SW 1271 (cell line): ENCODE measurements at places on chromosomes 16 and 17.
A peak's percentile ranks its signal among the peaks of the same experiment; 100 is the strongest.

DNA sequence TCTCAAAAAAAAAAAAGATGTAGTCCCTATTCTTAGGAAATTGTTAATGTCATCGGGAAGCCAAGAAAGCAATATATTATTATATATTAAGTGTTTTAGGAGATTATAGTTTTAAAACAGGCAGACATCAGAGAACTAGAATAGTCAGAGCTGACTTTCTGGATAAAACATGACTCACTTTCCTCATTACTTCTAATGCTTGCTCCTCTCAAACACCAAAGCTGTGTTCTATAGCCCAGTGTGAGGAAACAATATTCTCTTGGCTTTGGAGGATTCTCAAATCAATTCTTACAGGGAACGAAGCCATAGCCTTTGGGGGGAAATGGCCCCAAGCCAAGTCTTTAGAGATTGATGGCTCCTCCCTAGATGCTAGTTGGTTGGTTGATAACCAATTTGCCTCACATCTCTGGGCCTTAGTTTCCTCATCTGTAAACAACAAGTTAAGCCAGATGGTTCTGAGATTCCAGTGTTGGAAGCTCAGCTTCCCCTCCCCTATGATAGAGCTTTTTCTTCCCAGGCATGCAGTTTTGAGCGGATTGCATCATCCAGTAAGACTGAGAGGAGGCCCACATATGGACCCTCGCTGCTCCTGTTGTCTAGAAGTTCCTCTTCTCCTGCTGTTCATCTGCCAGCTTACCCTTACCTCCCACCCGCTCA is 12.4 kb downstream of the NMT1 start:
- no peak for DNase-seq

- no peak for DNase-seq
These were observed 848 bp upstream of the KRT19 start for GRCh38 chr17:41528959-41529353.

DNA sequence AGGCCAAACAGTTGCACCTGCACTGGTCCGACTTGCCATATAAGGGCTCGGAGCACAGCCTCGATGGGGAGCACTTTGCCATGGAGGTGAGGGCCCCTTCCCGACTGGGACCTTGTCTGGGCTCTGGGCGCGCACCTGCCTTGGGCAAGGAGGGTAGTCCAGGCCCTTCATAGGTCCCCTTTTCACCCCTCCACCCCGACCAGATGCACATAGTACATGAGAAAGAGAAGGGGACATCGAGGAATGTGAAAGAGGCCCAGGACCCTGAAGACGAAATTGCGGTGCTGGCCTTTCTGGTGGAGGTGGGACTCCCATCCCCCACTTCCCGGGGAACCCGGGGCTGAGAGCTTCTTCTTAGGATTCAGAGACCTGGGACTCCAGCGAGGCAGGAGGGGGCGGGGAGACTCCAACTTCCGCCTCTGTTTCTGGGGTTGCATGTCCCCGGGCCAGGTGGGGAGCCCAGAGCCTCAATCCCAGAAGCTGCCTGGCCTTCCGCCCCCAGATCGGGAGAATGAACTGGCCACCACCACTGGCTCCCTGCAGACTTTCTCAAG is 7.8 kb downstream of the CA4 start:
- no peak for DNase-seq

GRCh38 chr16:2686912-2687507 is 4.7 kb downstream of the KCTD5 start:
- DNase-seq = no peak

- no peak for DNase-seq
These were observed 360.6 kb upstream of the XYLT1 start for GRCh38 chr16:17831330-17831729.

- DNase-seq = no peak
These were observed 10.8 kb downstream of the TBKBP1 start for GRCh38 chr17:47704736-47705135.

- no peak for DNase-seq
These were observed 97.6 kb upstream of the FAM20A start for GRCh38 chr17:68698746-68699145.

DNA sequence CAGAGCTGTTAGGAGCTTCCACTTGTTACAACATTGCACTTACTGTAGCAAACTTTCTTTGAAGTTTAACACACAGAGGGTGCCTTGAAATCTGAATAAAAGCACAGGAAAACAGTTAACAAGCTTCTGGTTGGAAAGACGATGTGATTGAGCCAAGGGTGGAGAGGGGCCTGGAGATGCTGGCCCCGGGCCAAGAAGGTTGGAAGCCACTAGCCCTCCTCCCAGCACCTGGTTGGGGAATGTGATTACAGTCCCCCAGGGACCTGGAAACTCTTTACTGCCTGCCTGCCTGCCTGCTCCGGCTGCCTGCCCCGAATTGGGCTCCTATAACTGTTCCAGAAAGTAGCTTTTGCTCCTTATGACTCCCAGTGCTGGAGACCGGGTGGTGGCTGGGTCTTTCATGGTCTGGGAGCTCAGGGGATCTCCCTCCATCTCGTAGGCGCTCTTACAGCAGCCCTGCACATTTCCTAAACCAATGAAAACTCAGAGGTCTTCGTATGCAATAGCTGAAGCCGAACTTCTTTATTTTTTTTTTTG is 48.0 kb upstream of the ZFHX3 start:
- DNase-seq = no peak

DNA sequence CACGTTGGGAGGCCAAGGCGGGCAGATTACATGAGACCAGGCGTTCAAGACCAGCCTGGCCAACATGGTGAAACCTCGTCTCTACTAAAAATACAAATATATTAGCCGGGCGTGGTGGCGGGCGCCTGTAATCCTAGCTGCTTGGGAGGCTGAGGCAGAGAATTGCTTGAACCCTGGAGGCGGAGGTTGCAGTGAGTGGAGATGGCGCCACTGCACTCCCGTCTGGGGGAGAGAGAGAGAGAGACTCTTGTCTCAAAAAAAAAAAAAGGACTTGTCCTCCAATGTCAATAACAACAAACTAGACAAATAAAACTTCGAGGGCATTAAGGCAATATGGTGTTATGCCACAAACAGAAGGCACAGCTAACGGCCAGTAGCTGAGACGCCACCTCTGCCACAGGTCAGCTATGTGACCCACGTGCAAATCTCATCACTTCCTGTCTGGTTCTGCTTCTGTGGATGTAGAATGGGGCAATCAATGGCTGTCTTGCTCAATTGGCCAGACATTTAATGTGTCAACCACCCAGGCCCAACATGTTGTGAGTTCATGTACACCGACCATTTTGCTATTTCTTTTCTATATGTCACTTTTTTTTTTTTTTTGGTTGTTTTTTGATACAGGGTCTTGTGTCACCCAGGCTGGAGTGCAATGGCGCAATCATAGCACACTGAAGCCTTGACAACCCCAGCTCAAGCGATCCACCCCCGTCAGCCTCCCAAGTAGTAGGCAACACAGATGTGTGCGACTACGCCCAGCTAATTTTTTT is 834 bp upstream of the TXNDC11 start:
- peak; percentile 39 for DNase-seq

GRCh38 chr16:68046106-68046505 is 23.0 kb downstream of the DUS2 start:
- no peak for DNase-seq

DNA sequence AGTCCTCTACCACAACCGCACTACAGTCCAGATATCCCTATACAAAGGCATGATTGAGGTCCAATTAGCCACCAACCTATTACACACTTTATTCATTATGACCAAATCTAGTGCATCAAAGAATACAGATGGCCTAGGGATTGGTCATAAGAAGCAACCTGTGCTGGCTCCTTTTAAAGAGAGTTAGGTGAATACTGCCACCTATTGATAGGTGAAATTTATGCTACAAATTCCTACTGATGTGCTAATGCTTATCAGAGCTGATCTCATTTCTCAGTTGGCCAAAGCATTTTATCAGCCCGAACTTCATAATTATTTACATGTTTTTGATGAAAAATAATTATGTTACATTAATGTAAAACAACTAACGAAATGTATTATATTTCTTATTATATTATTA is 166.3 kb downstream of the ANKFN1 start:
- DNase-seq = peak; percentile 58

- DNase-seq = peak; percentile 42
These were observed 17.5 kb downstream of the COG7 start for GRCh38 chr16:23435500-23435899.

DNA sequence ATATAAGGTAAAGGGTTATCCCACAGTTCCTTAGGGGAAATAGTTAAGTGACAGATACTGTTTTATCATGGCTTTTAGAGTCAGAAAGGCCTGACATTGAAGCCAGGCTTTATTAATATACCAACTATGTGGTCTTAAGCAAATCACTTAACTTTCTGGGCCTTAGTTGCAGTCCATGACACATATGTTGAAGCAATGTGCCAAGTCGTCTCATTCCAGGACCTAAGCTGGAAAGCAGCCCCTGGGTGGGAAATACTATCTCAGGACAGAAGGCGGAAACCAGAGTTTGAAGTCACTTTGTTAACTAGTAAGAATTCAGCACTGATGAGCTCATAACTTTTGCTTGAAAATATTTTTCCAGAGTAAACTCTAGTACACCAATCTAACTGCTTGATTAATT is 80.0 kb downstream of the USP32 start:
- DNase-seq = no peak

- no peak for DNase-seq
These were observed 292.0 kb upstream of the CDH11 start for GRCh38 chr16:65413861-65414260.

DNA sequence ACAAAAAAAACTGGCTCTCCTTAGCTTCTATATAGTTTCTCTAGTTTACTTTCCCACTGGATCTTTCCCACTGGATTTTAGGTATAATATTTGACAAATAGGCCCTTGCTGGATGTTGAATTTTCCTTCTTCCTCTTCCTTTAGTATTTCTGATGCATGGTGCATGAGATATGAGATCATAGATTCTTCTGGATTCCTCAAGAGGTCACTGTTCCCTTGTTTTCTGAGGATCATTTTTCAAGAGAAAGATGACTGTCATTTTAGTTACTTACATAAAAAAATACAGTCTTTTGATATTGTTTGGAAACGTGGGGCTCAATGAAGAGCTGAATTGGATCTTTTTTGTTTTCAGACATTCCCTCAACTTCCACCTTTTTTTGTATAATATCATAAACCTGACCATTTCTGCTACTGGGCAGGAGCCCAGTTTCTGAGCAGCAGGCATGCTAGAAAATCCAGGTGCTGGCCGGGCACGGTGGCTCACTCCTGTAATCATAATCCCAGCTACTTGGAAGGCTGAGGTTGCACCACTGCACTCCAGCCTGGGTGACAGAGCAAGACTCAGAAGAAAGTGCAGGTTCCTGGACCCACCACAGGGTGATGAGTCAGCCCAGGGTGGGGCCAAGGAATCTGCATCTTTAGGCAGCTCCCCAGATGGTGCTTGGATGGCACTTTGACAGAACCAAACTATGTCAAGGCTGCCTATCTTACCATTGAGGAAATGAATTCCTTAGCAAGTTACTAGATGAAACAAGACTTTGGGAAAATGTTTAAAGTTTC is 70.3 kb downstream of the SDR42E1 start:
- peak; percentile 55 for DNase-seq

DNA sequence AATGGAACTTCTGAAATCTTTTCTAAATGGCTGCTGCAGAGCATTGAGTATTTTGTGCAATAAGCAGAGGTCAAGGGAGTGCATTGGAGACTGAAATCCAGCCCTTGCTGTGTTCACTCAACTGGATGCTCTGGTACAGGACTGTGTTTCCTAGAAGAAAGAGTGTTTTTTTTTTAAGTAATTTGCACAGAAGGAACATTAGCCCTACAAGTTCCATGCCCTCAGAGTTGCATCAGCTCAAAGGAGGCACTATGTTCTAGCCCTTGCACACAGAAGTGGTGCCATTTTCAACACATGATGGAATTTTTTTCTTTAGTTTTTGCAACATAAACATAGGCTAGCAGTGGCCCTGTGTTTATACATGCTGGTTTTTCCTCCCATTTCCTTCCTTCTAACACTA is 144.1 kb upstream of the HLF start:
- DNase-seq = no peak

DNA sequence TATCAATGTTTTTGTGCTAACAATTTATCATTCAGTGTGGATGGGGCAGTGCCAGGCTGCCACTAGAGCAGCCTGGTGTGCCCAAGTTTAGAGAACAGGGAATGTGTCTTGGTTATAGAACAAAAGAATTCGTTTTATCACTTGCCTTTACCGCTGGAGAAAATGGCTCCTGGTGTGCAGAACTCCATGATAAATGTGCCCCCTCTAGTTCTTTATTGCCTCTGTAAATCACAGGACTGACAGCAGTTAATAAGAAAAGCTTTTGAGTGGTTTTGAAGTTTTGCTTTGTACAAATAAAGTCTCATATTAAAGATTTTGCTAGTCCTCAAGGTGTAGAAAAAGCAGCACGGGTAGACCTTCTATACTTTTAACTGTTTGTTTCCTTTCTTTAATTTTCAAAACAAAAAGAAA is 28.2 kb upstream of the PSMD7 start:
- DNase-seq = no peak

- no peak for DNase-seq
These were observed 10.7 kb downstream of the DLX3 start for GRCh38 chr17:49984283-49984682.

DNA sequence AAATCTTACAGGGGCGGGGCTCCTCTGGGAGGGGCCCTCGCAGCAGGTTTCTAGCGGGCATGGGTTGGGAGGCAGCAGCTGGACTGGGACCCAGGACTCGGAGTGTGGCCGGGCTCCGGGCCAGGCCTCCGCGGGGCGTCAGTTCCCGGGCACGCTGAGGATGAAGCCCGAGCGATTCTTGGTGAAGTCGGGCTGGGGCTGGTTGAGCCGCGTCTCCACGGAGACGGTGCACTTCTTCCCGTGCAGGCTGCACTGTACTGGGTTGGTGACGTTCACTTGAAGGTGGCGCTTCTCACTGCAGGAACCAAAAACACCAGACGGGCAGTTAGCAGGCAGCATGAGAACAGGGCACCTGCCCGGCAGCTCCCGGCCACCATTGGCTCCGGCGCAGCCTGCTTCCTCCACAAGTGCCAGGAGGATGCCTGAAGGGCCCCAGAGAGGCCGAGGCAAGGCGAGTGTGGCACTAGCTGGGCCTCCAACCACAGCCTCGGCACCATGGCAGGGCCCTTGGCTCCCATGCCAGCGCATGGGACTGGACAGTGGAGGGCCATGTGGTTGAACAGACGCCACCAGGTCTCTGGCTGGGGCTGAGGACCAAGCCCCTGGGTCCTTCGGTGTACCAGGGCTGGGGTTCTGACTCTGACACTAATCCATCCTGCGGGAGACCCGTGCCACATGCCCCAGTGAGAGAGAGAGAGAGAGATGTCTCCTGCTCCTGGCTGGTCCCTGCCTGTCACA is 8.0 kb downstream of the CDK5R1 start:
- DNase-seq = no peak

GRCh38 chr16:85089525-85089924 is 22.7 kb downstream of the CIBAR2 start:
- no peak for DNase-seq

GRCh38 chr17:81379523-81379942 is 15.7 kb upstream of the BAHCC1 start:
- no peak for DNase-seq

- no peak for DNase-seq
These were observed 12.4 kb upstream of the IL4R start for GRCh38 chr16:27301236-27301861.

- no peak for DNase-seq
These were observed 6.4 kb downstream of the TRPV3 start for GRCh38 chr17:3551189-3551588.

- no peak for DNase-seq
These were observed 1545.0 kb downstream of the CDH8 start for GRCh38 chr16:60491273-60491672.
